ENCODE measurements at places on chromosomes 4 and X. TPM values are rescaled to one million over a fixed set of nuclear protein-coding genes. Genes with fewer than 3 reads are reported as not detected.

The LRRC66 gene
- total RNA-seq: 0.36 TPM

DNA sequence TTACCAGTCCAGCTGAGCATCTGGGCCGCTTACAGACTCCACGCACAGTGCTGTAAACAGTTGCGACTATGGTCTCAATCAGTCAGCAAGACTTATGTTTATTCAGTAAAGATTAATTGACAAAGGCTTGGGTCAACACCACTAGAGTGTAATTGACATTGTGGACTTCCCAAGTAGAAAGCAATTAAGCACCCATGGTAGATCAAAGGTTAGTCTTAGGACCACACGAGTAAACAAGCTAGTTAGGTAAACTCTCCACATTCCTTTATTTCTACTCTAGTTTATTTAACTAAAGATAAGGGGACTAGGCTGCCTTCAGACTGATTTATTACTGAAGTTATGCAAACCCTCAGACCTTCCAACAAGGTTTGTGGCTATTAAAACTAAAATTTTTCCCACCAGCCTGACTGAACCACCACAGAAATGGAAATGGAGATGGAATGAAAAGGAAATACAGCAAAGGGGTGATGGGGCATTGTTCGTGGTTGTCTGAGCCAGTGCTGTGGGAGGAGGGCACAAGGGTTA is 44.2 kb downstream of the MTHFD2L start:
- H3K27ac ChIP-seq: no peak overlapping the region
- no peak overlapping the region for H3K4me3 ChIP-seq
- no peak for DNase-seq
- H3K27me3 ChIP-seq: no peaks in the 10 kb centered on the region
- peaks cover 20% of the 10 kb centered on the region for H3K4me1 ChIP-seq

DNA sequence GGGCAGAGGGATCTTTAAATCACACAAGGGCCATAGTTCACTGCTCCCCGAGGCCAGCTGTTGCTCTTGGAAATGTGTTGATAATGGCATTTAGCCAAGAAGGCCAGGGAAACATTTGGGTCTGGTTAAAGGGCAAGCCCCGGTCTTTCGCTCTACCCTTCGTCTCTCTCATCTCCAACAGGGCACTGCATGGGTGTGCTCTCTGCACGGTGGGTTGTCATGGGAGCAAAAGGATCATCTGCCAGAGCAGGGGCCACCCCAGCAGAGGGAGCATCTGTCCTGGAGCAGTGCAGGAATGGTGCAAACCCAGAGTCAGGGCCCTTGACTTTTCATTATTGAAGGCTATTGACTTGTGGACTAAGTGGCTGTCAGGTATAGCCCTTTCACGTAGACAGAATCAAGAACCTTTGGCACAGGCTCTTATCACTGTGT is 22.7 kb upstream of the PGRMC2 start:
- H3K36me3 ChIP-seq: no peaks in the 10 kb centered on the region
- no peak for DNase-seq
- H3K27ac ChIP-seq: no peak overlapping the region
- H3K4me1 ChIP-seq: no peaks in the 10 kb centered on the region
- no peak overlapping the region for H3K4me3 ChIP-seq

DNA sequence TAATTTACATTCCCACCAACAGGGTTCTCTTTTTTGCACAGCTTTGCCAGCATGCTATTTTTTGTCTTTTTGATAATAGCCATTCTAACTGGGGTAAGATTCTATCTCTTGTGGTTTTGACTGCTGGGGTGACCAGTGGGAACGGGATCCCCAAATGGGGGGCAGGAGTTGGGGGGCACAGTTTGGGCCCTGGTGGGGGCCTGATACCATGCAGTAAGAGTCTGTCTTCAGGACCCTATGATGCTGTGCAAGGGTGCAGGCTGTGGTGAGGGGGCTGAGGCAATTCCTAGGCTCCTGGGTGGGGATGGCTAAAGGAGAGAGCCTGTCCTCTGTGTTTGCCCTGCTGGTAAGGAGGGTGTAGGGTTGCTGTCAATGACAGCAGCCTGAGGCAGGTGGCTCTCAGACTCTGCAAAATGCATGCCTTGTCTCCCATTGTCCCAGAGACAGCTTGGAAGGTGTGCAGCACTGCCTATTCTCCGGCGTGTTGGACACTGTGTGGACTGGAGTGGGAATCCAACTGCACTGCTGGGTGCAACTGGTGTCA is 172.7 kb upstream of the ARHGAP24 start:
- no peak overlapping the region for H3K4me3 ChIP-seq
- H3K36me3 ChIP-seq: no peaks in the 10 kb centered on the region
- no peaks in the 10 kb centered on the region for H3K27me3 ChIP-seq
- no peaks in the 10 kb centered on the region for H3K4me1 ChIP-seq
- DNase-seq: no peak

- no peak overlapping the region for H3K4me3 ChIP-seq
- H3K27me3 ChIP-seq: no peaks in the 10 kb centered on the region
- DNase-seq: no peak
- H3K4me1 ChIP-seq: no peaks in the 10 kb centered on the region
Observed at GRCh38 chr4:10982305-10982704, 297.7 kb upstream of the CLNK start.

DNA sequence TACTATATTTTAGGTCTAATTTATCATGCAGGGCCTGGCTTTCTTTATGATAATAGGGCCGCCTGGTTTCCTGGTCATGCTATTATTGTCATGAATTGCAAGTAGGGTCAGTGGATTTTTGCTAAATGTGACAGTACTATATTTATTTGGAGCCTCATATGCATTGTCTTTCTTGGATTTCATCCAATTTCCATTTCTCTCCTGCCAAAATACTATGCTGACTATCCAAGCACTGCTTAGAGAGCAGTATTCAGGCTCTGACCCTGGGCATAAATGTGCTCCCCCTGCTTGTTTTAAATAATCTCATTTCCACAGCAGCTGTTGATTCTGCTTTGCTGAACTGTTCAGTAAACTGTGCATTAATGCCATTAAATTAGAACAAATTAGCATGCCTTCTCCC is 269.3 kb downstream of the GPM6A start:
- DNase-seq: no peak
- H3K4me1 ChIP-seq: no peaks in the 10 kb centered on the region
- no peaks in the 10 kb centered on the region for H3K27me3 ChIP-seq
- H3K36me3 ChIP-seq: no peaks in the 10 kb centered on the region

DNA sequence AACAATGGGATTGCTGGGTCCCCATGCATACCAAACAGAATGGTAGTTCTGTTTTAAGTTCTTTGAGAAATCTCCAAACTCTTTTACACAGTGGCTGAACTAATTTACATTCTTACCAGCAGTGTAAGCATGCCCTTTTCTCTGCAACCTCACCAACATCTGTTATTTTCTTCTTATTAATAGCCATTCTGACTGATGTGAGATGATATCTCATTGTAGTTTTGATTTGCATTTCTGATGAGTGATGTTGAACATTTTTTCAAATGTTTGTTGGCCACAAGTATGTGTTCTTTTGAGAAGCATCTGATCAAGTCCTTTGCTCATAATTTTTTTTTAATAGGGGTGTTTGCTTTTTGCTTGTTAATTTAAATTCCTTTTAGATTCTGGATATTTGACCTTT is 41.2 kb upstream of the ZMAT1 start:
- no peaks in the 10 kb centered on the region for H3K4me1 ChIP-seq
- no peak overlapping the region for H3K27ac ChIP-seq
- no peak overlapping the region for H3K4me3 ChIP-seq
